ENCODE measurements at places on chromosomes 1 and 21.

DNA sequence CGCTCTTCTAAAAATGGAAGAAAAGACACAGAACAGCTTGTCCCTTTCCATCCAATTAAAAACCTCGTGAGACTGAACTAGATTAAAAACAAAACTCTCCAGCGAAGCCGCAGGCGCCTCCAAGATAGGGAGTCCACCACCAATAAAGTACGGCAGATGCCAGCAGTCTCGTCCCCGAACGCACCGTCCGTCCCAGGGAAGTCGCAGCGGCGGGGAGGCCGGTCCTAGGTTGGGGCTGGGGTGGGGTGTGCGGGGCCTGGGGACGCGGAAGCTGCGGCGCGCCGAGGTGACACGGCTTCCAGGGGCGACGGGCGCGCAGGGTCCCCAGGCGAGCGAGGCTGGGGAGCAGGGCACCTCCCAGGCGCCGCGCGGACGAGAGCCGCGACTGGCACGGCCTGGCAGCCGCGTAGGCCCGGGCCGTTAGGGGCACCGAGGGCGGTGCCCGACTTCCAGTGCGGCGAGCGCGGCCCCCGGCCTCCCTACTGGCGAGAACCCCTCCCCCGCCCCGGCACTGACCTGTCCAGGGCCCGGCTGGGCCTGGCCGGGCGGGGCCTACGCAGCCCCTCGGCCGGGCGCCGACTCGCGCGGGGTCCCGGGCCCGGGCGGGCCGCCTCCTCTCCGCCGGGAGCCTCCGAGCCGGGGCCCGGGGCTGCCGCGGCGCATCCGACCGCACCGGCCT lies 28.3 kb upstream of the A3GALT2 start:
- peak; percentile 58 for DNase-seq

DNA sequence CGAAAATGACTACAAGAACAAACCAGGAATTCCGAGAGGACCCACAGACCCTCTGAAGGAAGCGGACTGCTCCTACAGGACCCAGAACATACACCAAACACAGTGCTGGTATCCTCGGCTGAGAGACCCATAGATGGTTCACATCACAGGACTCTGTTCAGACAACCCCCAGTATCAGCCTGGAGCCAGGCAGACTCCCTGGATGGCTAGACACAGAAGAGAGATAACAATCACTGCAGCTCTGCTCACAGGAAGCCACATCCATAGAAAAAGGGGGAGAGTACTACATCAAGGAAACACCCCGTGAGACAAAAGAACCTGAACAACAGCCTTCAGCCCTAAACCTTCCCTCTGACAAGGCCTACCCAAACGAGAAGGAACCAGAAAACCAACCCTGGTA lies 434.0 kb upstream of the NR5A2 start:
- no peak for DNase-seq

DNA sequence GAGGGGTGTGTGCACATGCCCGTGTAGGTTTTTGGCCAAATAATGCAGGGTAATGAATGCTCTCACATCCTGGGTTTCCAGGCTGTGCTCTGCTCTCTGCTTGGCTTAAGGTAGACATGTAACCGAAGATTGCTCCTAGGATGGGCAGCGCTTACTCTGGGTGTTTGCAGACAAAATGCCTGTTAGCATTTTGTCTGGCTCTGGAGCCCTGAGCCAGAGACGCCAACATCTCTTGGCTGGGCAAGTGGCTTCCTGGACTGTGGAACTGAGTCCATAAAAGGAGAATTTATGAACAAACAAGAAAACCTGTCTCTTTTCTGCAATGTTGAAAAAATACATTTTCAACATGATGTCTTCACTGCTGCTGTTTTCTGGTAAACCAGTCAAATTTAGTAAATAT lies 96.0 kb upstream of the TSPAN2 start:
- DNase-seq, result no peak

- no peak for DNase-seq
These were observed 9.5 kb upstream of the YRDC start for GRCh38 chr1:37817481-37817880.

- DNase-seq, result no peak
These were observed 11.0 kb upstream of the CTRC start for GRCh38 chr1:15427280-15427666.

GRCh38 chr1:240310226-240310925 lies 218.7 kb downstream of the FMN2 start:
- peak; percentile 18 for DNase-seq

DNA sequence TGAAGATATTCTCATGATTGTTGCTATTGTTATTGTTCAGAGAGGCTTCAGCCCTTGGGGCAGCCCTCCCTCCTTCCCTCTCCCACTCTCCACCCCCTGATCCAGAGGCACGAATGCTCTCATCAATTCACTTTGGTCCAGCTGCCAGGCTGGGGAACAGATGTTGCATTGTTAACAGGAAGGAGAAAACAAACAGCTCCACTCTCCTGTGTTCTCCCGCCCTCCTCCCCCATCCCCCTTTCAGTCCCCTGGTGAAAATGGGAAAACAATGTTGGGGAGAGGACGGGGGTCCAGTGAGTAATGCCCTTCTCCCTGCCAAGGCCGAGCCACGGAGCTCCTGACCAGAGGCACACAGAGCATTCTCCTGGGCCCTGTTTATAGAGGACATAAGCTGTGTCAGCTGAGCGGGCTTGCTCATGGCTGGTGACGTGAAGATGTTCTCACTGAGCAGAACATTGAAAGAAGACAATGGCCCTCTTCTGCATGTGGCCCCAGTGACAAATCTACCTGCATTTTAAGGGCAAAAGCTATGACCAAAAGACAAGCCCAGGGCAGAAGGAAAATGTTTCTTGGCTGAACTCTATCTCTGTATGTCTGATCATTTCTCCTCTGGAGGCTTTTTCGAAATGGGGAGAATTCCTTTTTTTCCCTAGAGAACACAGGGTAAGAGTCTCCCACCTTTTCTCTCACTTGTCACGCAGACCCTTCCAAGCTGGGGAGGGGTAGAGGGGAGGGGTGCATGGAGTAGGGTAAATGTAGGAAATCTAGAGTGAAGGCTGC lies 111.7 kb downstream of the GLUL start:
- no peak for DNase-seq

DNA sequence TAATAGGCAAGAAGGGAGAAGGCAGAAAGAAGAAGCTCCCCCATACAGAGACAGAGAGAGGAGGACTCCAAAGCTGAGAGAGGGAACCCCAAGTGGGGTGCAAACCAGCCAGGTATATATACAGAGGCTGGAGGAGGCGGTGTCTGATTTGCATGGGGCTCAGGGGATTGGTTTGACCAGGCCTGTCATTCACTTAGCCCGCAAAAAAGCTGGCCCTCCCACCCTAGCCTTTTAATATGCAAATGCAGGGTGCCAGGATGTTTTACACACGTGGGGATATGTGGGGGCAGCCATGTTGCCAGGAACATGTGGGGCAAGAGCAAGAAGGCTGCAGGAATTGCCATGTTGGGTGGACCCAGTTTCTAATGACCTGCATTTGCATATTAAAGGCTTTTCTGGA lies 37.0 kb upstream of the TENT5B start:
- DNase-seq, result no peak

GRCh38 chr1:180854456-180854855 lies 58.2 kb upstream of the KIAA1614 start:
- no peak for DNase-seq

DNA sequence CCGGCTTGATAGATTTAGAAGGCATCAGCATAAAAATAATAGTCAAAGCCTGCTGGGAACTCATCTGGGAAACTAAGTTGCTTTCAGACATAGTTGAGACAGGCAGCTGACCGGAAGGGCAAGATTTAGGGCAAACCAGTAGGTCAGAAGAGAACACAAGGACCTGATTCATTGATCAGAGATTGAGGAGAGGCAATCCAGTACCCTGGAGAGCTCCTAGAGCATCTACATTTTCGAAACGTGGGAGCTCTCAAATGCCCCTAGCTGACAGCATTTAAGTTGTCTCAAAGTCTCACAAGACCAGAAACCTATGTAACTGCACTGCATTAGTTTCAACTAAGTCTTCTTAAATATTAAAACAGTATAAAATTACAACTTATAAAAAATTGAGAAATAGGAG lies 22.9 kb upstream of the MTF2 start:
- no peak for DNase-seq

- no peak for DNase-seq
These were observed 93.9 kb upstream of the DPT start for GRCh38 chr1:168822911-168823310.

- no peak for DNase-seq
These were observed 20.4 kb upstream of the ACTRT2 start for GRCh38 chr1:3000671-3001470.

- no peak for DNase-seq
These were observed 551.1 kb downstream of the PLPP3 start for GRCh38 chr1:56028244-56028643.

- DNase-seq, result no peak
These were observed 18.9 kb upstream of the OR10J5 start for GRCh38 chr1:159554696-159555095.

- no peak for DNase-seq
These were observed 955 bp downstream of the PALMD start for GRCh38 chr1:99646868-99647267.

DNA sequence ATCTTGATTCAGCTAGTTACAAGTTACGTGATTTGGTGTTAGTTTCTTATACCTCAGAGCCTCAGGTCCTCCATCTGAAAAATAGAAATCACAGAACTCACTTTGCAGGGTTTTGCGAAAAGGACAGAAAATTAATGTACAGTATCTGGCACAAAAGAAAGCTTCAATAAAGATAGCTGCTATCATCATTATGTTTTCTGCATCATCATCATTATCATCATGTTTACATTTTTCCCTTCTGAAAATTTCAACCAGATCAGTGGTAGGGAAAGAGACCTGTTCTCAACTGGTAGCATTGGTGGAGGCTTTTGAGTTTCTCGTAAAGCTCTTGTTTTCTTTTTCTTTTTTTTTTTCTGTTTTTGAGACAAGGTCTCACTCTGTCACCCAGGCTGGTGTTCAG lies 174.7 kb upstream of the PBX1 start:
- no peak for DNase-seq

DNA sequence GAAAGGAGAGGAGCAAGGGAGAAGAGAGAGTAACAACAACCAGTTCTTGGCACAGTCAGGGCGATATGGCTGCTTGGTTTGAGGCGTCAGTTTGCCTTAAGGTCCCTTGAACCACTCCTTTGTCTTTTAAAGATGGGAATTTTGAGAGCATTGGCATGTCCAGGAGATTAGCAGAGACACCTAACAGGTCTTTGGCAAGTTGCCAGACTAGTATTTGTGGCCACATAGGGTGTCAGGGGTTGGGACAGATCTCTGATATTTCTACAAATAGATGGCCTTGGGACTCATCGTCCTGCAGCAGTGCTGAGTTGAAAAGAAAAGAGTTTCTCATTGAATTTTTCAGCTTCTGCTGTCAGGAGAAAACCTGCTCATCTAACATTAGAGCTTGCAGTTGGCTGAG lies 55.3 kb upstream of the KCND3 start:
- no peak for DNase-seq

- DNase-seq, result no peak
These were observed 38.6 kb upstream of the MPZL1 start for GRCh38 chr1:167683226-167683625.

DNA sequence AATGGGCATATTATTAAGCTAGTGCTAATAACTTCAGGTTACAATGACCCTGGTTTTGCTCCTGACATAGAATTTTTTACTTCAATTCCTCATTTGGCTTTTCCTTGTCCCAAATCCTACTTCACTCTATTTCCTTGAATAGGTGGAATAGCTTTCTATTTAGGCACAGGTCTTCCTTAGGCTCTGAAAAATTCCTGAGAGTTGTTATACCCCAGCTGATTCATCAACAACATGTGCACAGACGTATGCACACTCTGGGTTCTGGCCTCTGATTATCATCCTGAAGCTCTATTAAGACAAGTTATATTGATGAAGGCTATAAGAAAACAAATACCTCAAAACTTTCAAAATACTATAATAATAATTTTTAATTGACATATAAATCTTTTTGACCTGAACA lies 172.4 kb downstream of the NTMT2 start:
- no peak for DNase-seq

DNA sequence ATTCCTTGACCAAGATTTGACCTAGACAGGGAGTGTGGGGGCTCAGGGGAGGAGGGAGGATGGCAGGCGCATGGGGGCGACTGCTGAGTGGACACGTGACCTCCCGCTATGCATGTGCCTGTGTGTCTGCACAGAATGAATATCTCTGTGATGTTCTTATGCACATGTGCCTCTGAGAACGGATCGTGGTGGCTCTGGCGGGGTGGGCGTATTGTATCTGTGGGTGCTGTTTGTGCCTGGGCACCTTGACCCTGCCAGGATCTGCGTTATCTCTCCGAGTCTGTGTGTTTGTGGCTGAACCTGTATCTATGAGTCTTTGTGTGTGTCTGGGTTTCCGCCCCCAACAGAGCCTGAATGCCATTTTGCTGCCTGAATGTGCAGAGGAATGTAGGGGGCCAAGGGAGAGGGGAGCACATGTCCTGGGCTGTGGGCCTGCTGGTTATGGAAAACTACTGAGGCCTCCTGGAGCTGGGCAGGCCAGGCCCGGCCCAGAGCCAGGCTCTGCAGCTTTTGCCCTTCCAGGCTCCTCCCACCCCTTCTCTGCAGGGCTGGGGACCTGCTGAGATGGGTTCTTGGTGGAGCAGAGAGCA lies 102.5 kb downstream of the EBNA1BP2 start:
- no peak for DNase-seq

DNA sequence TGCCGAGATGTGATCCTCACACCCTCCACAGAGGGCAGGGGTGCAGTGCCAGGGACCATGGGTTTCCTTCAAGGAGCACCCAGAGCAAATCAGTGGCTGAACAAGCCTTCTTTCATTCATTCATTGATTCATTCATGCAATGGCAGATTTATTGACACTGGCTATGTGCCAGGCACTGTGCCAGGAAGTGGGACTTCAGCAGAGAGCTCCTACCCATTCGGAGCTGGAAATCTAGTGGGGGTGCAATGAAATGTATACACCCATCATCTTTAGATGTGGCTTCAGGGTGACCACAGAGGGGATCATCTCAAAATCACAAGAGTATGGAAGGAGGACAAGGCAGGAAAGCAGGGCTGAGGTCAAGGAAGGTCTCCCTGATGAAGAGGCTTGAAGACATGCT lies 18.9 kb downstream of the SLC6A9 start:
- DNase-seq, result no peak

GRCh38 chr21:36260802-36261201 lies 59.2 kb upstream of the MORC3 start:
- DNase-seq, result no peak

DNA sequence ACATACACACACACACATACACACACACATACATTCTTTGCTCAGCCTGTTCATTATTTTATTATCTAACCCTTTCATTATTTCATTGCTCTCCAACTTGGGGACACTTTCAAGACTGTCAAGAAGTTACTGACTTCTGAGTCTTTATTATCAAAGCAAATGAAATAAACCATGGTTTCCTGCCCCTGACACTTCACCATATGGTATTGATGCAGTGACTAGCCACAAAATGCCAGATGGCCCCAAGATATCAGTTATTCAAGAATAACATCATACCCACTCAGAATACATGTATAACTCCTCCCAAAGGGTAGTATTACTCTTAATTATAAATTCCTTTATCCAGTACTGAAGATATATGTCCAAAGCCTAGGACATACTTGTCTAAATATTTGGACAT lies 197.3 kb downstream of the MRPL39 start:
- DNase-seq, result no peak

Data from A549 (cell line).